Stimulated activated CD4-positive, alpha-beta T cell treated with anti-CD3 and anti-CD28 coated beads, Interleukin-15, amount 100 ng/mL, for 1 hour (primary cell): ENCODE measurements at places on chromosomes 12 and 14.

DNA sequence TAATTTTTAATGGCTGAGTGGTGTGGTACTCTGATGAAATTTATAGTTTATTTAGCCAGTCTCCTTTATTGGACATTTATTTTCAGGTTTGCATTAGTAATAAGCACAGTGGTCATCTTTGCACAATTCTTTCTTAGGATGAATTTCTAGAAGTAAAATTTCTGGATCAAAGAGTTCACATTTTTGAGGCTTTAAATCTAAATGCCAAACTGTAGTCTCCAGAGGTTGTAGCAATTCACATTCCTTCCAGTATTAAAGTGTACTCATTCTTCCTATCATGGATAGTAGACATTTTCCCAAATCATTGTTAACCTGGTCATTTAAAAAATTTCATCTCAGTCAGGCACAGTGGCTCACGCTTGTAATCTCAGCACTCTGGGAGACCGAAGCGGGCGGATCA is 24.8 kb downstream of the SLC39A9 start:
- DNase-seq = no peak

DNA sequence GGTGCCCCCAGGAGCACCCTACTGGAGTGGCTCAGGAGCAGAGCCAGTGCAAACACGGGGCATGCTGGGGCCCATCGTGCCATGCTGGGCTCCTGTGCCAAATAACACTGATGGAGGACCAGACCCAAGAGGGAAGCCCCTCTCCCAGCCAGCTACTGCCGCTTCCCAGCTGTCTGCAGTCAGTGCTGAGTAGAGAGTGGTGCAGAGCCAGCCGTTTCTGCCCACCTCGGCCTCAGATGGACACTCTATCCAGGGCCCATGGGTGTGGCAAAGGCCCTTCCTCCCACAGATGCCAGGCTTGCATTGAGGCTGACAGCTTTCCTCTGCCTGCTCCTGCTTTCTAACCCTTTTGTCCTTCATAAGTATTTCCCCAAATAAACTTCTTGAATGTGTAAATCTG is 13.2 kb downstream of the CLBA1 start:
- DNase-seq = no peak

GRCh38 chr12:22538311-22538710 is 6.0 kb downstream of the C2CD5 start:
- no peak for DNase-seq

GRCh38 chr12:34342048-34342447 is 319.8 kb downstream of the ALG10 start:
- DNase-seq = no peak

DNA sequence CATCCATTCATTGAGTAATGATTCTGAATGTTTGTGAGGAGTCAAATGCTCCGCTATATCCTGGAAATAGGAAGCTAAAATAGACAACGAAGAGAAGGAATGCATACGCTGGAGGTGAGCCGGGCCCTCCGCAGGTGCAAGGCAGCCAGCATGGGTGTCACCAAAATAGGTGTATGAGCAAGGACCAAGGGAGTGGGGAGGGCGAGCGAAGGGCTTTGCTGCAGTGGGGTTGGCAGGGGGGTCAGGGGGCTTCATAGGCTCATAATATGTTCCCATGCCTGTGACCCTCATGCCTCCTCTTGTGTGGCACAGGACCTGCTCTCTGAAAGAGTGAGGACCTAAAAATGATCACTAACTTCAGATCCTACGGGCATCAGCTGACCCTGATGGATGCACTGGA is 73.0 kb downstream of the PRMT8 start:
- DNase-seq = no peak

DNA sequence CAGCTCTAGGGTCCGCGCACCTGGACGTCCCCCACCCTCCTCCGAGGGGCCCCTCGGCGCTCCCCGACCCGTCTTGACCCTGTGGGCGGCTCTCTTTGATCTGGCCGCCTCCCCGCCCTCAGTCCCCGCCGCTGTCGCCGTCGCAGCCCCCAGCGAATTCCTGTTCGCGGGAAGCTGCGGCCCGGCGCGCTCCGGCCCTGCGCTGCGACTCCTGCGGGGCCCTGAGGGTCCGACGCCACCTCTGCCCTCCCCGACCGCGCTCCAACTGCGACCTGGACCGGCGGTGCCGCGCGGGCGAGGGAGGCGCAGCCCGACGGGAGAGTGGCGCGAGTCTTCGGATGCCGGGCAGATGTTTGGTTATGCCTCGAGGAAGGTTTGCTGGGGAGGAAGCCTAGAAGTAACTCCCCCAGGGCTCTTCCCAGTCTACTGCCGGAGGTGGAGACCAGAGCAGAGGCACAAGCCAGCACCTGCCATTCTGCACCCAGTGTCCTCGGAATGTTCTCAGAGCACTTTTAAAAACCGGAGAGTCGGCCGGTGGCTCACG is 440 bp upstream of the ISM2 start:
- no peak for DNase-seq

DNA sequence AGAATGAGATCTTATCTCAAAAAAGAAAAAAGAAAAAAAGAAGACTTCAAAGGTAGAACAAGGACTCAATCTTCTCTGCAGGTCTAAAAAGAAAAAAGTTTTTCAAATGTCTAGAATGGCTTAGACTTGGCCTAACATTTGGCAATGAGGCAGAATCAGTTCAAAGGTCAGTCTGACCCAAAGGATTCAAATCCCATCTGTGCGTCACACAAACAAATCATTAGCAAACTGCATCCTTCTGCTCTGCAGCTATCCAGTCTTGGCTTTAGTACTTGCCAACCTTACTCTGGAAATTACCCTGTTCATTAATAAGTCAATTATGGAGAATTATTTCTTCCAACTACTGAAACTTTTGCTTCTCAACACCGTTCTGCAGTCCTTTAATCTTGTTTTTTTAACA is 3.1 kb downstream of the YAF2 start:
- no peak for DNase-seq

DNA sequence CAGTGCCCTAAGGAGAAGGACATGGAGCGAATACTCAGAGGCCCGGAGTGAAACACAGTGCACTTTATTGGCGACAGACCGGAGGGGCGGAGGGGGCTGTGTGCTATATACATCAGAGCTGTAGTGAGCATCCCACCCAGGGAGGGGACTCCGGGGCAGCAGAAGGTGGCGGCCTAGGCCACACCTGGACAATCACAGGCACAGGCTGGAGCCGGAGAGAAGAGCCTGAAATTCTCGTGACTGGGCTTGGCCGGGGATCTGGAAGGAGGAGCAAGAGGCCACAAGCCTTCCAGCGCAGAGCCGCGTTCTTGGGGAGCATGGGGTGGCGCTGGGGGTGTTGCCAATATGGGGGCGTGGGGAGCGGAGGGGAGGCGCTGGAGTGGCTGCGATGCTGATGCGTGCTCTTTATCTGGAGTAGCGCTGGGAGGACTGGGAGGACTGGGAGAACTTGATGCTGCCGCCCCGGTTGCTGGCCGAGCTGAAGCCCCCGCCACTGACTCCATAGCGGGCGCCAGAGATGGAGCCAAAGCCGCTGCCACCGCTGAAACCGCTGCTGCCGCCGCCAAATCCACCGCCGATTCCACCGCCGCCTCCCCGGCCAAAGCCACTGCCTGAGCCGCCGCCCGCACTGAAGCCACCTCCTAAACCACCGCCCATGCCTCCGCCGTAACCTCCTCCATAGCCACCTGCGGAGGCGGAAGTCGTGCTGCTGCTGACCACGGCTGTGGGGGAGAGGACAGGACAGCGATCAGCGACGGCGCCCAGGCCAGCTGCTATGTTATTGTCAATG is 6.1 kb downstream of the KRT3 start:
- DNase-seq = no peak

DNA sequence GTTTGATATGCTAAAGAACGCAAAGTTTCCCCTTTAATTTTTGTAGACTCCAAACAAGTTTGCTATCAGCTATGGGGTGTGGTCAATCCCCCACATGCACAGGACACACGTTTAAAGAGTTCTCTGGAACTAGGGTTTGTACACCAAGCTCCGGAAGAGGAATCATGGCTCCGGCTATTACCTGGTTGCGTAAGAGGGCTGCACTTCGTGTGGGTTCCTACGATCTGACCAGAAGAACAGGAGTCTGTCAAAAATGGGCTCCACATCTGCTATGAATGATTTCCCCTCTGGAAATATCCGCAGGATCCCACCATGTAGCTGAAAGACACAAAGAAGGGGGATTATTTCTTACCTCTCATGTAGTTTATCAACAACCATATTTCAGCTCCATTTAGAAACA is 22.0 kb downstream of the EGLN3 start:
- no peak for DNase-seq

DNA sequence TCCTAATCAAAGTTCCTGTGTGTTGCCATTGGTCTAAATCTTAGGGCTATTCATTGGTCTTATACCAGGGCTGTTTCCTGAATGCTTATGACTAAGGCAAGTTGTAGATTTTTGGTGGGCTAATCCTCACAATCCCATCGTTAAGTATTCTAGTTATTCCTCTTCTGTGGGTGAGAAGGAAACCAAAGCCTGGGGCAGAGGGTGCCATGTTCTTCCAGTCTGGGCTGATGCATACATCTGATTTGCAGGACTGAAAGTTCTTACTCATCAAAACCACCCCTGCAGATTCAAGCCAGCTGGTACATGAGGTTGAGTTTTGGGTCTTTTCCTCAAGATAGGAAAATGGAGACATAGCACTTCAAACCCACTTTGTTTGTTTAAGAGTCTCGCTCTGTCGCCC is 25.7 kb downstream of the PPP1CC start:
- DNase-seq = no peak

- DNase-seq = no peak
These were observed 43.3 kb upstream of the VPS33A start for GRCh38 chr12:122309564-122310121.

GRCh38 chr14:43898687-43899086 is 608.4 kb downstream of the FSCB start:
- no peak for DNase-seq

DNA sequence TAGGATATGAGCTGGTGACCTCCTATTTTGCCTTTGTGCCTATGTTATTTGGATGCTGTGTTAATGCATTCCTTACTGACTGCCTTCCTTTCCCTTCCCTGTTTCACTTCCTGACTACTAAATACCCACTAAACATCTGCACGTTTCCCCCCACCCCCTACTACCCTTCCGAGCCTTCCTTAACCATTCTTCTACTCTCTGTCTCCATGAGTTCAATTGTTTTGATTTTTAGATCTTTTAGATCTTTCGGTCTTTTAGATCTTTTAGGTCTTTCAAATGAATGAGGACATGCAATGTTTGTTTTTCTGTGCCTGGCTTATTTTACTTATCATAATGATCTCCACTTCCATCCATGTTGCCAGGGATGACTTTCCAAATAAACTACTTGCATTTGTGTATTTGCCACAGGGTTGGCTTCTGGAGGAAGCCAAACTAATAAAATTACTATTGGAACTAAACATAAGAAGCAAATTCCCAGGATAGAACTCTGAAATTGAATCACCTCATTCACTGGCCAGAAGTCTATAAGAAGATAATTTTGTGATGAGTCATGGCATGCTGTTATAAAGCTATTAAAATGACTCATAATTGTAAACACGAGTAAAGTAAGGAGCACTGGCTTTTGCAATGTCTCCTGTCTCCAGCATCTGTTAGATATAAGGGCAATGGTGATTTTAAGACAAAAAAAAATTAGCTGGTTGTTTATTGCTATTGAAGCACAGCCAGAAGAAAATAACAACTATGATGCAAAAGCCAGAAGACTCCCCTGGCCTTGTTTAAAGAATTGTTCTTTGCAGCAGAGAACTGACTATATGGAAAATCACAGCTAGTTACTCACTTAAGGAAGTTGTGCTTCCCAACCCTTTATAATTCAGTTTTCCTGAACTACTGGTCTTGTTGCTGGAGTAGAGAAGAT is 586.3 kb downstream of the LRFN5 start:
- DNase-seq = no peak

DNA sequence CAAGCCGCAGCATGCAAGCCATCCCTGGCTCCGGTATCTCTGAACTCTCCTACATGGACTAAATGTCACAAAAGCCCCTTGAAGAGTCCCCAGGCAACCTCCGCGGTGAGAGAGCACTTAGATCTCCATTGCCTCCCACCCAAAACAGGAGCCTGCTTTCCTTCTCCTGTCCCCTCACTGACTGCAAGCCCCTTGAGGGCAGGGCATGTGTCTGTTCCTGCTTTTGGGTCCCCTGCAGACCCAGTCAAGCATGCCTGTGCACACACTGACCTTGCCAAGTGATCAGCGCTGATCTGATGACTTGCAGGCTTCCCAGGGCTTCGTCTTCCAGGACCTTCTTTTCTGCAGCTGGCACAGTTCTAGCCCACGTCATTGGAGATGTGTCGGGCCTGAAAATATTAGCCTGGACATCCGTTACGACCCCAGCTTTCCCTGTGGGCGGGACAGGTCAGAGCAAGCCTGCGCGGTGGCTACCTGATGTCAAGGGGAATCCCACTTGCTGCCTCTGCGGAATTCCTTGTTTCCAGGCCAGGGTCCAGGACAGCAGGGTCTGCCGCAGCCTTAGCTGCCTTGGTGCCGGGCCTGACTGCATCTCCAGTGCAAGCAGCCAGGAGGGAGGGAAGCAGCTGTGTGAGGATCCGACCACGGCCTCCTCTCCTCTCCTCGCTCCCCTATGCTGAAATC is 92.5 kb downstream of the FBXL14 start:
- no peak for DNase-seq

DNA sequence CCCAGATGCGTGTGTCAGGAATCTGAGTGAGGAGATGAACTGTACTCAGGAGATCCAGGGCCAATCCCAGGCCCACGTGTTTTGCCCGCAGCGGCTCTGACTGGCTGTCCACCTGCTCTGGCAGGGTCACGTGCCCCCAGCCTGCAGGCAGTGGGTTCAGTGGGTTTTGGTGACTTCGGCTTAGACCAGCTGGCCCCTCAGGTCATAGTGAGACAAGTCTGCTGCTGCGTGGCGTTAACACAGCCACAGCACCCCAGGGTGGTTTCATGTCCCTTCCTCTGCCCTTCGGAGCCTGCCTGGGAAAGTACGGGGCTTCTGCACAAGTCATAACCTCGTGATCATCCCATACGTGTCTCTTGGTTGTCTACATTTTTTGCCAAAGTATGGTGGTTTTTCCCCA is 2.6 kb downstream of the FBRSL1 start:
- DNase-seq = no peak

DNA sequence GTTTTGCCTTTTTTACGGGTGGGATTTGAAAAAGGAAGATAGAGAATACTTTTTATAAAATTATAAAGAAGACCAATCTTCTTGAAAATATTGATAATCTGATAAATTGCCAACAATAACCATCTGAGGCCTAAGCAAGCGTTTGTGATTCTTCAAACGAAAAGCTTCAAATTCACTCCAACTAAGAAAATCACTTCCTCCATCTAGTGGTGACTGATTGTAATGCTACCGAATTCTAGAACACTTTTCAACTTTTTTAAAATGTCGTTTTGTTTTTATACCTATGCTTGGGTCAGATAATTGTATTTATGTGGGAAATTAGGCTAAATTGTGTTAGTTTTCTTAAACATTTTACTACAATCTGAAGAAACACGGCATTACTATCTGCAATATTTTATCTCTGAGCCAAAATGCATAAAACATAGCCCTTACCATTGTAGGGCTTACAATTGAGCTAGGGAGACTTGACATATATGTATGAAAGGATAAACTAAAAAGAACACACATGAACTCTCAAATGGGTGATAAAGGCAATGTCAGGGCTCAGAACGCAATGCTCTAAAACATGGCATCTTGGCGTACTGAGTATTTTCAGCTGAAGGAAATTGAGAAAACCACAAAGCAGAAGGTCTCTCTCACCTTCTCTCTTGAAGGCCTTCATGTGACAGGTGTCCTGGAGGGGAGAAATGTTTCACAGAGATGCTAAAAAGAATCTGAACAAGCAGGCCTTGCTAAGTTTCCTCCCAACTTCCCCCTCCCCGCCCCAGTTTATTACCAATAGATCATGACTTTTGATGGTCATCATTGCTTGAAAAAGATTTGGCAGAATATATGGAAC is 36.8 kb upstream of the G2E3 start:
- DNase-seq = no peak

- DNase-seq = no peak
These were observed 92.0 kb upstream of the USP44 start for GRCh38 chr12:95643256-95643655.
